ENCODE measurements at places on chromosomes 1 and 21.

- DNase-seq: peak; percentile 11
These were observed 34.0 kb upstream of the HSD17B7 start for GRCh38 chr1:162756523-162756922.

- DNase-seq: no peak
These were observed 179.5 kb upstream of the MAP1LC3C start for GRCh38 chr1:242178436-242178835.

- DNase-seq: no peak
These were observed 132.0 kb downstream of the RERE start for GRCh38 chr1:8685463-8685862.

DNA sequence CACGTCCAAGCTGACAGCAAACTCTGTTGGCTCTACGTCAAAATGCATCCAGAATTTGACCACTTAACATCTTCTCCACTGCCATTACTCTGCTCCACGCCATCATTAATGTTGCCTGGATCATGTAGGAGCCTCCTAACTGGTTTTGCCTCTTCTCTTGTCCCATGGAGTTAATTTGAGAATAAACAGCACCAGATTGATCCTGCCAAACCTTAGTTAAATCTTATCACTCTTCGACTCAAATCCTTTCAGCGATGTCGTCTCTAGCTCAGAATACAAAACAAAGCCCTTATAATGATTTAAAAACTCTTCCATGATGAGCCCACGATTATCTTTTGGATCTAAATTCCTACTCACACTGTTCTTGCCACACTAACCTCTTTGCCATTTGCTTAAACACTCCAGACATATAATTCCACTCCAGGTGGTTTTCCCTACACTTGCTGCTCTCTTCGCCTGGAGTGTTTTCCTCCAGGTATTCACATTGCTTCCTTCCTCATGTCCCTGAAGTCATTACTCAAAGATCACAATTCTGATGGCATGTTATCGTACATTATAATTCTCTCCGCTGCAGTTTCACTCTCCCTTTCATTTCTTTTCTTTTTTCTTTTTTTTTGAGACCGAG is 90.7 kb upstream of the KCNK2 start:
- DNase-seq: no peak

- no peak for DNase-seq
These were observed 58.6 kb downstream of the ZNF644 start for GRCh38 chr1:90963236-90963635.

DNA sequence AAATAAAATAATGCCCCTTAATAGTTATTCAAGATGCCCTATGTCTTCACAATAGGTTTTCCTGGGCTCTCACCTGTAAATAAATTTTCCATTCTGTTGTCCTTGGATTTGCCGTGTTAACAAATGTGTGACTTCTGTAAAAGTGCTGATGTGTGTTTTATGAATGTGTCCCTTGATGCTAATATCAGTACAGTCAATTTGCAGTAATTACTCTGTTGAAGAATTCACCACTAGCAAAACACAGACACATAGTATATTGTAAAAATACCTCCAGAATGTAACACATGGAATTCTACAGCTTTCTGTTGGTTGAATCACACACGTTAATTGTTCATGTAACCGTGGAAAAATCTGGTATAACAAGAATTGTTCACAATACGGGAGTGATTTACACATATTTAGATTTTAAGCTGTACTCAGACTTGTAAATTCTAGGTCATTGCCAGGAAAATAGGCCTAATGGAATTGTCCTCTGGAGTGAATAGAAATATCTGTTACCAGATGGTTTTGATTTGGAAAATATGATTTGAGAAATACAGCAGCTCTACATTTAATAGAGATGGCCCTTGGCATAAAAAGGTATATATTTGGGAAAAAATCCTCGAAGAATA is 36.7 kb upstream of the KCNK2 start:
- DNase-seq: peak; percentile 71

DNA sequence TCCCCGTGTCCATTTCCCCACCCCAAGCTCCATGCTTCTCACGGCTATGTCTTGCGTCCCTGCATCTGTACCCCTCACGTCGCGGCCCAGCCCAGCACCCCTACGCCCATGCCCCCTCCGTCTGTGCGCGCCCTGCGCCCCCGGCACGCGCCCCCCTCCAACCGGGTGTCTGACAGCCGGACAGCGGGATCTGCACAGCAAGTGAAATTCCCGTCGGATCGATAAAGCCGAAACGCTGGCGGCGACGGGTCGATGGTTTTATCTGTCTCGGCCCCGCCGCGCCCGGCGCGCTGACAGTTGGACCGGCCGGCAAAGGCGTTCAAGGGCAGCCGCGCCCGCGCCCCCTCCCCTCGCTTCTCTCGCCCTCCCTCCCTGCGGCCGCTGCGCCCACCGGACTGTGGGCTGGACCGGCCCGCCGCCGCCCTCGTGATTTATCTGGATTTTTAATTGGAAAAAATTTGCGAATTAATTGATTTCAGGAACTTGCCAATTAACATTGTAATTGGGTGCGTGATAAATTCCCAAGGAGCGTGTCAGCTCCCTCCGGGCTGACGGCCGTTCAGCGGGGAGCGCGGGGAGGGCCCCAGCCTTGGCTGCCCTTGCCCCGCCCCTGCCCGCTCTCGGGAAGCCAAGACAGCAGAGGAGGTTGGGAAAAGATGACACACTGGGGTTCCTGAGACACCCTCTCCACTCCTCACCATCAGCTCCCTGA is 57.1 kb downstream of the TMEM53 start:
- no peak for DNase-seq

- no peak for DNase-seq
These were observed 1.1 kb downstream of the LAMB3 start for GRCh38 chr1:209651138-209651587.

GRCh38 chr1:180363246-180363995 is 133.4 kb downstream of the LHX4 start:
- DNase-seq: no peak

- DNase-seq: no peak
These were observed 20.1 kb upstream of the MACF1 start for GRCh38 chr1:39184354-39184818.

- DNase-seq: no peak
These were observed 1768.7 kb downstream of the BRINP3 start for GRCh38 chr1:188708795-188709535.

DNA sequence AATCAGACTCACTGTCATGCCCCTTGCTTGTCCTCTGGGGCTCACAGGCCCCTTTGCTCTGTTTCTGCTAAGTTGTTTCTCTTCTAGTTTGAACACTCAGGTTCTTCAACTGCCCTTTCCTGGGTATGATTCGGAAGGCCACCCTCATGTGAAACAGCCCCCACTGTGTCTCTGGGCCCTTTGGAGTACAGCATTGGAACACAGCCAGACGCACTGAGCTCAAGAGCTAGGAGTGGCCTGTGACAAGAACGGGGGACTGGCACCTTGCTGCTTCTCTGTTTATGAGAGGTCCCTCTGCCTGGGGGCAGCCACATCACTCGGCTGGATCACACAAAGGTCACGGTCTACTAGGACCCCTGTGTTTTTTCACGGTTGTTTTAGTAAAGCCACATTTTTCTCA is 114.4 kb upstream of the ZC3H12A start:
- no peak for DNase-seq

DNA sequence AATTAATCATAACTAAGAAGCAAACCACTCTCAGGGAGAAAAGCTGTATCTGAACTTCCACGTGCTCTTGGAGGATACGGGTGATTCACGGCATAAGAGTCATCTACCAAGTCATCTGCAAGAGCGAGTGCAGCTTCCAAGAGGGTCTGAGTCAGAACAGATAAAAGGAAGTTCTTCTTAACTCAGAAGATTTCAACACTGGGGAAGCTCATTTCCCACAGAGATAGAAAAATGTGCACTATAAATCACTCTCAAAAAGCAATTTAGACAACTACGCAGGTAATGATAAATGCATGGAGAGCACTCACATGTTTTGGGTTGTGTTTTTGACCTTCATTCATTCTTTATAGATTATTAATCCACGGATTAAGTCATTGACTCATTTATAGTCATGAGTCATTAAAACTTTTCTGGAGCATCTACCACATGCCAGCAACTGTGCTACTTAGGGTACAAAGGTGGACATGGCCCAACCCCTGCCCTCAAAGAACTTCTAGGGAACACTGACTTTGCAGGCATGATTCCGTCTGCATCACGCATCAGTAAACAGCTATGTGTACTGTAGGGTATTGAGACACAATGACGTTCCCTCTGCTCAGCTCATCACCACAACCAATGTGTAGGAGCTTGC is 20.8 kb downstream of the KCNJ15 start:
- peak; percentile 94 for DNase-seq

DNA sequence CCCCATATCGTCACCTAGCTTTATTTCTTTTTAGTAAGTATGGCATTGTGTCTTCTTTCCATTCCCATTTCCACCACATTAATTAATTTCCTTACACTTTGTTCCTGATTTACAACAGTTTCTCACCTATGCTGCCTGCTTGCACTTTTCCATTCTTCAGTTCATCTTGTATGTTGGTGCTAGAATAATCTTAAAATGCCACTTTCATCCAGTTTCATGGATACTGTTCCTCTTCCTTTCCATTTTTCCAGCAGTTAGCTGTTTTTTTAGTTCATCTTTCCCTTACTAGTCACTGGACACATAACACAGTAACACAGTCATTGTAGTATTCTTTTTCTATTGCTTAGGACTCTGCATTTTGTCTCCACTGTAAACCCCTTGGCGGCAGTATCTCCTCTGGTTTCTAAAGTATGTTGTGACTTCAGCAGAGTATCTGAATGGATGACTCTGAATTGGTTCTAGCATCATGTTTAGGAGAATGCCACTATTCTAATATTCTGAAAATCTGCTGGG is 2.1 kb downstream of the CDC7 start:
- DNase-seq: no peak

DNA sequence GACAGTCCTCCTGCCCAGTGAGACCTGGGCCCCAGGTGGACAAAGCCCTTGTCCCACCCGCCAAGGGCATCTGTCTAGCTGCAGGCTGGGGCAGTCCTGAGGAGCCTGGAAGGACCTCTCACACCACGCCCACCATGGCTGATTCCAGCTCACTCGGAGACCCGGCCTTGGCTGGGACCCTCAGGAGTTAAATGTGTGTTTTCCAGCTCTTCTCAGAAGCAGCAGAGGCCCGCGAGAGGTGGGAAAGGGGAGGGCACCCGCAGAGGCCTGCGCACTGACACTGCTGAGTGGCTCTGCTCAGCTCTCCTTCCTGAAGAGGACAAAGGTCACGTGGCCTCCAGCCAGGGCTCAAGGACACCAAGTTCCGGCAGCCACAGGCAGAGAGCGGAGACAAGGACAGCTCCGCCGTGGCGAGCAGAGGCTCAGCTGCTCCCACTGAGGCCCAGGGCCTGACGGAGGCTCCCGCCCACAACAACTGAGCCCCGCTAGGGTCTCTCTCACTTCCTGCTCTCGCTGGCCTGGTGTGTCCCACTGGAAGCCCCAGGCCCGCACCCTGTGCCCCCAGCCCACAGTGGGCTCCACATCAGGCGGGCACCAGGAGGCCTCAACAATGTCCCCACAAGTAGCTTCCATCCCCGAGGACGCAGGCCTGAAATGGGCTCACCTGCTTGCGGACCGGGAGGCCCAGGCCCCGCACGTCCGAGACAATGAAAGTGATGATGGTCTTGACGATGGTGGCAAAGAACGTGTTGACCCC is 16.9 kb downstream of the SLC19A1 start:
- no peak for DNase-seq

- no peak for DNase-seq
These were observed 4.2 kb downstream of the C1orf159 start for GRCh38 chr1:1111516-1112236.

DNA sequence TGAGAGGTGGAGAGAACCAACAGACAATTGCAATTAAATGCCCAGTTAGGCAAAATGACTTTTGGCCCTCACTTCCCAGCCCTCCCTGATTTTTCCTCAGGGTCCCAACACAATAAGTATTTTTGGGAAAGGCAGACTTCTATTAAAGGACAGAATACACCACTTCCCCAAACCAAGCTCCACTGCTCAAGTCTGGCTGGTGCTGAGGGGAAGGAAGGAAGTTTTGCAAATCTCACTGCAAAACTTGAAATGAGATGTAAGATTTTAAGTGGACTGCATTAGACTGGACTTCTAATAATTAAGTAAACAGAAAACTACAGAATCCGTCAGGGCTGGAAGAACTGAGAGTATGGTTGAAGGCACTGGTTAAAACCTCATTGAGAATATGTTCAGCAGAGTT is 32.2 kb upstream of the CD1D start:
- DNase-seq: no peak

DNA sequence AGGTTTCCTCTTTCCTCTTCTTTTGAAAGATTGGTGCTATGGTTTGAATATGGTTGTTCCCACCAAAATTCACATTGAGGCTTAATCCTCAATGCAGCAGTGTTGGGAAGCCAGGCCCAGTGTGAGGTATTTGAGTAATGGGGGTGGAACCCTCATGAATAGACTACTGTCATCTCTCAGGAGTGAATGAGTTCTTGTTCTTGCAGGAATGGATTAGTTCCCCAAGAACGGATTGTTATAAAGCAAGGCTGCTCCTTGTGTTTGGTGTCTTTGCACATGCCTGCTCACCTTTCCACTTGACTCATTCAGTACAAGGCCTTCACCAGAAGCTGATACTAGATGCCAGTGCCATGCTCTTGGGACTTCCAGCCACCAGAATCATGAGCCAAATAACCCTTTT is 223.2 kb downstream of the BACH1 start:
- no peak for DNase-seq

DNA sequence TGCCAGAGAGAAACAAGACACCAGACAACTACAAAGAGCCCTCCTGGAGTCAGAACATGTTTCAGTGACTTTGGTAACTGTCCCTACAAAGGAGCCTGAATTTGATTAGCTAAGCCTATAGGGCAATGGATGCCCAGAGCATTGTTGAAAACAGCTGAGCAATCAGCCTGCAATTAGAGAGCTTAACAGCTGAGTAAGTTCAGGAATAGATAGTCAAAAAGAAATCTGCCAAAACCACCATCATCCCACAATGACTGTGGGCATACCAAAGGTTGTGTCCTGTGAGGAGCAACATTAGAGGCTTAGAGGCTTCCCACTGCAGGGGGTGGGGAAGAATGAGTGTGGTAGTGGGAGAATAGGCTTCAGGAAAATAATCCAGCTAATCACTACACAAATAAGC is 32.1 kb downstream of the SH3BP5L start:
- no peak for DNase-seq

DNA sequence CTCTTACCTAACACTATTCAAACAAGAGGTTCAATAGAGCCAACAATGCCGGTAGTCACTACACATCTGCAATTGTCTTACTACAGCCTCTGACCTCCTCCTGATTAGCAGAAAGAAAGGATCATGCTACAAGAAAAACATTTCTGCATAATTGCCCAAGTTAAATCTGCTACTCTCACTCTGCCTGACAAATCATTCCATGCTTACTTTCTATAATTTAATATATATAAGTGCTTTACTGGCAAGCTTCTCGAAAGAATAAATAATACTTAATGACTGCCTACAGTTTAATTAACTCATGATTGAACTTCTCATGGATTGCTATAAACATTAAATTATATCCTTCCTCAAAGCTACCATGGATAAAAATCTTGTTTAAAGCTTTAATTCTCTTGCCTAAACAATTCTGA is 156.0 kb downstream of the SLC45A1 start:
- no peak for DNase-seq

- DNase-seq: peak; percentile 60
These were observed 173.9 kb downstream of the LTN1 start for GRCh38 chr21:28818663-28819278.

- no peak for DNase-seq
These were observed 48.5 kb downstream of the WNT9A start for GRCh38 chr1:227899141-227899819.

GRCh38 chr21:17679002-17679600 is 66.4 kb upstream of the BTG3 start:
- peak; percentile 24 for DNase-seq

- DNase-seq: no peak
These were observed 149.4 kb upstream of the COL6A1 start for GRCh38 chr21:45831991-45832740.

All from GM04503 (cell line).